ENCODE measurements at places on chromosomes 3 and 15.

DNA sequence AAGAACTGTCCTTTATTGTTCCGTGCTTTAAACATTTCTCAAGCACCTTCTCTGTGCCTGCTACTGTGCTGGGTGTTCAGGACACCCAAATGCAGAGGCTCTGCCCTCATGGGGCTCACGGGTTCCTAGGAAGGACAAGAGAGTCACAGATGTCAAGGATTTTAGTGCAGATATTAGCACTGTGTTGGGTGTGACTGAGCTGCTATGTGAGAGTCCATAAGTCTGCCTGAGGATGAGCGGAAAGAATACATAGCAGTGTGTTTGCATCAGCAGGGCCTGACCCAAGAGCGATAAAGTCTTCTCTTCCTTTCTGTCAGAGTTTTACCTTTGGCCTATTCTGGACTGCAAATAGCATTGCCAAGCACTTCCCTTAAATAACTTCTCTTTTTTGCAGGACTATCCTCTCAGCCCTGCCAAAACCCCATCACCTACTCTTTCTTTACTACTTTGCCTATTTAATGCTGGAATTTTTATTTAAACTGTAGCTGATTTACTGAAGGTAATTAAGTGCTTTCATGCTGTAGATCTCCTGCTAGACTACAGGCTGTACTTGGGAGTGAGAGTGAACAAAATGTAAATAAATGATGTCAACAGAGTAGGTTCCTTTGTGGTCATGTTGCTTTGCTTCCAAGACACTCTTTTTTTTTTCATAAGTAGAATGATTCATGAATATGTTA is 459.4 kb upstream of the TPRG1 start:
- DNase-seq = no peak

DNA sequence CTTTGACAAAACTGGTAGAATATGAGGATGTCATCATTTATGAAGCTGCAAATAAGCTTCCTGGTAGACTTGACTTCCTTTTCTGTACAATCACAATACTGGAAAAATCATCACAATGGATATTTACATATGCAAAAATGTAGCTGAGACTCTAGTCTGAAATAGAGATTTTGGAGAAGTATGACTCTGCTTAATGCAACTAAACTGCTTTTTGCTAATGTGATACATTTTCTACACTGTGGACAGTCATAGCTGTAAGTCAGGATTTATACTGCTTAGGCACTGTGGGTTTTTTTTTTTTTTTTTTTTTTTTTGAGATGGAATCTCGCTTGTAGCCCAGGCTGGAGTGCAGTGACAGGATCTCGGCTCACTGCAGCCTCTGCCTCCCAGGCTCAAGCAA is 34.5 kb upstream of the ST3GAL6 start:
- no peak for DNase-seq

DNA sequence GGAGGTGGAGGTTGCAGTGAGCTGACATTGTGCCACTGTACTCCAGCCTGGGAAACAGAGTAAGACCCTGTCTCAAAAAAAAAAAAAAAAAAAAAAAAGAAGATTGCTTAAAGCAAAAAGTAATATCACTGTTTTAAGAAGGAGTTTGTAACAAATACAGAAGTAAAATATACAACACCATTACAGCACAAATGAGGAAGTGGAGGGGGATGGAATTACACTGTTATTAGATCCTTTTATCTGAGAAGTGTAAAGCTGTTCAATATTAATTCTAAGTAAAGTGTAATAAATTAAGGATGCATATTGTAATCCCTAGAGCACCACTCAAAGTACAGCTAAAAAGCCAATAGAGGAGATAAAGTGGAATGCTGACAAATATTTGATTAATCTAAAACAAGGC is 47.0 kb upstream of the SNRPA1 start:
- no peak for DNase-seq

- no peak for DNase-seq
Measured at GRCh38 chr3:148335612-148336011, 362.1 kb upstream of the AGTR1 start.

DNA sequence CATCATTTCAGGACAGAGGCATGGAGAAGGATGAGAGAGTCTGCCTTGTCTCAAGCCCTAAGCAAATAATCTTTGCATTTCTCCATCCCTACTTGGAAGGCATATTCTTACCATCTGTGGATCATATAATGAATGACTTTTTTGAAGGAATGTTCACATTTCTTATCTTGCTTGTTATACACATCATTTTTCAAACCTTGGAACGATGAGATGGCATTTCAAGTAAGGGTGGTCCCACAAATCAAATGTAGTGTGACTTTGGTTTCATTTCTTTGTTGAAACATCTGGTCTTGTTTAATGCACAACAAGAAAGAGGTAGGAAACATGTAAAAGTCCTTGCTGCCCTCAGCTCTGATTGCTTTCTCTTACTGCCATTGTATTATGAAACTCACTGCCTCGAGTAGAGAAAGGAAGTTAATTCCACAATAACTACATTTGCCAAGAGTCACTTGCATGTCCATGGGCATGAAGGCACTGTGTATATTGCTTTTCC is 32.1 kb downstream of the RBMS3 start:
- no peak for DNase-seq

DNA sequence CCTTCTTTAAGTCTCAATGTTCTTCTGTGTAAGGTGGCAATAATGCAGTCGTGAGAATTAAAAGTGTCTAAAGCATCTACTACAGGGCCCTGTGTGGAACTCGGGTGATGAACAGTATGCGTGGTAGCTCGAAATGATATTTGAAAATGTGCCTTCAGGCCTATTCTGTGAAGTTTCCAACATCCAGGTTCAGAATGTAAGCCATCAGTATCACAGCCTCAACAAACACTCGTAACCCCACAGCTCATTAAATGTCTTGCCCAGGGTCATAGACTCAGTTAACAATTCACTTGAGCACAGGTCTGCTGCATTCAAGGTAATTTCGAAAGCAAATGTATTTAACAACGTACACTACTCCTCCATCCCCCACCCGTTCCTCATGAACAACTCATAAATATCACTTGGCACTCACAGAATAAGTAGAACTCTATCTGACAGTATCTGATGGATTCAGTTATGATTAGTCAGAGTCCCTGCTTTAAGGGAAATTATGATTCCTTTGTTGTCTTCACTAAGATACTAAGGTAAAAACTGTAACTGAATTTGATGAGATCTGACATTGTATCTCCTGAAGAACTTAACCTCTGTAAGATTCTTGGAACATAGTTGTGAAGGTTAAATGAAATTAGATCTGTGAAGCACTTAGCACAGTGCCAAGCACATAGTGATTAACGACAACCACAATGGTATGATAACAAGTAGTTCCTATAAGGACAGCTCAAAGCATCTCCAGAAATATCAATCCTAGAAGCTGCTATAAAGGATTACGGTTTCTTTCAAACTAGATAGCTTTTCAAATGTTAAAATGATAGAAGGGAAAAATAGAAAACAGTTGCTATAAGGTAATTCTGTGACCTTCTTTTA is 642.3 kb downstream of the TBL1XR1 start:
- DNase-seq = no peak

DNA sequence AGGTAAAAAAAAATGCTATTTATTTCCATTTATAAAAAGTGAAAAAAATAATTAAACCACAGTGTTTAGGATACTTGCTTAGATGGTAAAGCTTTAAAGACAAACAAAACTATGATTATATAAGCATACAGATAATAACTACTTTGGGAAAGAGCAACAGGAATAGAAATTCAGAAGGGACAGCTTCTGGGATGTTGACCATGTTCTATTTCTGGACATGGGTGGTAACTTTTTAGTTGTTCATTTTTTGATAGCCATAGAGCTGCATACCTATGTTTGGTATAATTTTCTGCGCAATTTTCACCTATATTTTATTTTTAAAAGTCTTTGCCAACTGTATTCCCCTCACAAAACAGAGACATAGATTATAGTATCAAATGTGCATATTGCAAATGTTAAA is 572.0 kb upstream of the NR2F2 start:
- DNase-seq = no peak

- no peak for DNase-seq
Measured at GRCh38 chr15:67134871-67135492, 69.6 kb downstream of the SMAD3 start.

DNA sequence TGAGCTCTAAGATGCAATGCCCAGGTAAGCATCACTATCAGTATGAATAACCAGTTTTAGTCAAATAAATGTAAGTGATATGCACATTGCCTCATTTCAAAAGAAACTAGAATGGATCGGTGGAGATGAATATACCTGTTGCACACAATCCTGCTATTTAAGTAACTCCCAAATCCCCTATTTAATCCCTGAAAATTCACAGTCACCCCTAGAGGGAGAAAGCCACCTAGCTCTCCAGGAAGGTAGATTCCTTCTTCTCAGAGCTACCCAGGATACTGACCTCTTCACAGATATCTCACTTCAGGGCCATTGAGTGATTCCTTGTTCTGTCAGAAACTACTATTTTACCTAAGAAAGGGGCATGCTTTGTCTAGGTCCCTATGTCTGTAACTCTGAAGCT is 11.7 kb downstream of the LSAMP start:
- no peak for DNase-seq

GRCh38 chr3:22089284-22089683 is 338.3 kb upstream of the ZNF385D start:
- peak; percentile 3 for DNase-seq

DNA sequence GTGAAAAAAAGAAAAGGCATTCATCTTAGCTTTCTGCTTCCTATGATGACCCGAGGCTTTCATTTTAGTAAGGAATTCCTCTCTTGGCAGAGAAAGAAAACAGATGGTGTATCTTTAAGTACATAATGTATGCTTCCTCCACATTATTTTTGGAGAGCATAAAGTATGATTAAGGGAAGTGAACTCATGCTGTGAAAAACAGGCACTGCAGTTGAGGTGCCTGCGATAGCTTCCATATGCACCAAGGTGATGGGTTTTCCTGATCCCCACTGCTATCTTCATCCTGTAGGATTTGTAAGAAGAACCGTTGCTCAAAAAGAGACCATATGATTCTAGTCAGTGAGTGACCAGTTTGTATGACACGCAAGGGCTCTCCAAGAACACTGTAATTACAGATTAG is 411.5 kb upstream of the MCTP2 start:
- DNase-seq = no peak

- DNase-seq = no peak
Measured at GRCh38 chr3:107209302-107209990, 167.8 kb upstream of the CCDC54 start.

DNA sequence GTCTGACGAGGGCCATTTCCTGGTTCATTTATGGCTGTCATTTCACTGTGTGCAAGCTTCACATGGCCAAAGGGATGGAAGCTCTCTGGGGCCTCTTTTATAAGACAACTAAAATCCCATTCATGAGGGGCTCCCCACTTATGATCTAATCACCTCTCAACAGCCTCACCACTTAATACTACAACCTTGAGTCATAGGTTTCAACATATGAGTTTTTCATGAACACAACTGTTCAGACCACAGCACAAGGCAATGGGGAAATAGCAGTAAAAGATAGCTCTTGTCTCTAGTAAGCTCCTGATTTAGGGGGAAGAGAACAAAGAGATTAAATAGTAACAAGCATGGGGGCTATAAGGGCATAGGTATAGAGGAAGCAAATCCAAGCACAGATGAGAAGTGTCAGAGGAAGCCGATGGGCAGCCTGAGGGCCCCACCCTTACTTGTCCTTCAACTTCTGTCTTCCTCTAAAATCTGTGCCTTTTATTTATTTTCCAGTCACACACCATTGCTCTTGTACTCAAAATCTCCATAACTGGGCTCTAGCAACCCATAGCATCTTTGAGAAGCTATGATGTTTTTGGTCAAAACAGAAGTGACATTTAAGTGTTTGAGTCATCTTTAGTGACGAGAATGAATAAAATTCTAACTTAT is 329.1 kb downstream of the UNC13C start:
- no peak for DNase-seq

- no peak for DNase-seq
Measured at GRCh38 chr3:43024181-43024885, 45.2 kb downstream of the GASK1A start.

DNA sequence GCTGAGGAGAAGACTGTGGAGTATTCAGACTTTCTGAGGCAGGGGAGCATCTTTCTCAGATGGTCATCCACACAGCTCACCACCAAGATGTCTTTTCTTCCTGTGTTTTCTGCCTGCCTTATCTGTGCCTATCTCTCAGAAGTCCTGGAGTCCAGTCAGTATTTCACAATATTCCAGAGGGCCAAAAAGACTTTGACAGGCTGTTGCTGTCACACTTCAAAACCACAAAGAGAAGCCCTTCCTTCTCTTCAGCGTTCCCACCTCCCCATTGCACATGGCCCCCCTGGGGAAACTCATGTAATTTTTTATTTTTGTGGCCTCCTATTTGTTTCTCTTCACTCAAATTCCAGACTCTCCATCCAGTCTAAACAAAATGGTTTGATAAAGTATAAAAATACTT is 585.2 kb downstream of the EPHA3 start:
- no peak for DNase-seq

- DNase-seq = no peak
Measured at GRCh38 chr15:69163141-69163669, 2.8 kb downstream of the GLCE start.

GRCh38 chr3:156814295-156814694 is 11.9 kb upstream of the LEKR1 start:
- DNase-seq = no peak

GRCh38 chr3:181695661-181696491 is 15.8 kb upstream of the SOX2 start:
- no peak for DNase-seq

DNA sequence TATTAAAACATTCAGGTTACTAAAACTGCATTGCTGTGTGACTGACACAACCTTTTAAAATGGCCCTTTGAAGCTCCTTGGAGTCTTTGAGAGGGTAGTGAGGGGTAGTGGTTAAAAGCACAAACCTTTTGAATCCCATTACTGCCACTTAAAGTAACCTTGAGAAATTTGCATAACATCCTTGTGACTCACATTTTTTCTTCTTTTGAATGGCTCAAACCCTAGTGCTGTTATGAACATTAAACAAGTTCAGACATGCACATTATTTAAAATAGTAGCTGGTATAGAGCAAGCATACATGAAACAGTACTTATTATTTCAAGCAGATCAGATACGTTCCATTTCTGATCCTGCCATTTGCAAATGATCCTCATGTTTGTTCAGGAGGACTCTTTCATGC is 3.7 kb upstream of the CLDN1 start:
- DNase-seq = no peak

GRCh38 chr3:12994357-12994606 is 78.9 kb downstream of the IQSEC1 start:
- no peak for DNase-seq

GRCh38 chr3:61417352-61417751 is 144.0 kb upstream of the PTPRG start:
- no peak for DNase-seq

DNA sequence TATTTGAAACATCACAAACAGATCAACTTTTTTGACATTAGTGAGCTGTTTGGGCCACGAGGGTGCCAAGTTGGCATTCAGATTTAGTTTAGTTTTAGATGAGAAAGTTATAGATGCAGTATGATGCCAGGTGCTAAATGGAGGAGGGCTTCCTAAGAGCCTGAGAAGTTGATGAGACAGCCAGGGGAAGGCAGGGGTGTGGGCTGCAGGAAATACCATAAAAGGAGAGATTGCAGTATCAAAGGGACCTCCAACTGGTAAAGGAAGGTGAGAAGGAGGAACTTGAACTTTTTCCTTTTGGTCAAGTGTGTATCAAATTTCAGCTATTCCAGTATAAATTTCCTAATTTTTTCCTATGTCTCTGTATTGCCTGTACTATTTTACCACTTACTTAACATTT is 2.0 kb upstream of the TNIK start:
- peak; percentile 8 for DNase-seq
